ENCODE measurements at places on chromosomes 12 and 14. TPM values are rescaled to one million over a fixed set of nuclear protein-coding genes. Genes with fewer than 3 reads are reported as not detected.
A peak's percentile ranks its signal among the peaks of the same experiment; 100 is the strongest.

DNA sequence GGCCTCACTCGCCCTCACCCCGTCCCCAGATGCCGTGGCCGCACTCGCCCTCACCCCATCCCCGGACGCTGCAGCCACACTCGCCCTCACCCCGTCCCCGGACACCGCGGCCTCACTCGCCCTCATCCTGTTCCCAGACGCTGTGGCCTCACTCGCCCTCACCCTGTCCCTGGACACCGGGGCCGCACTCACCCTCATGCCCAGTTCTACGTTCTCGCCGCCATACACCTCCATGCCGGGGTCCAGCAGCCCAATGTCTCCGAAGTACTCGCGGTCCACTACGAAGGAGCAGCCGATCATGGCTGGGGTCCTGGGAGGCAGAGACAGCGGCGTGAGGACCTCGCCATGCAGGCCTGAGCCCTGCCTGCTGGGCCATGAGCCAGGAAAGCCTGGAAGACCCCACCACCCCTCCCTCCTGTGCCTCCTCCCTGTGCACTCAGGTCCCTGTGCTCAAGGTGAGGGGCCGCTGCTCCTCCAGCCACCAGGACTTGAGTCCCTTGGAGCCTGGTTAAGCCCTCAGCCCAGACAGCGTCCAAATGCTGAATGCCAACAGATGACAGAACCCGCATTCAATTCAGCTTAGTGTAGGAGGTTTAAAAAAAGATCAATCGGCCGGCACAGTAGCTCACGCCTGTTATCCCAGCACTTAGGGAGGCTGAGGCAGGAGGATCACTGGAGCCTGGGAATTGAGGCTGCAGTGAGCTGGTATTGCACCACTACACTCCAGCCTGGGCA lies 81.5 kb downstream of the GALNT9 start:
- DNase-seq, result peak; percentile 78

DNA sequence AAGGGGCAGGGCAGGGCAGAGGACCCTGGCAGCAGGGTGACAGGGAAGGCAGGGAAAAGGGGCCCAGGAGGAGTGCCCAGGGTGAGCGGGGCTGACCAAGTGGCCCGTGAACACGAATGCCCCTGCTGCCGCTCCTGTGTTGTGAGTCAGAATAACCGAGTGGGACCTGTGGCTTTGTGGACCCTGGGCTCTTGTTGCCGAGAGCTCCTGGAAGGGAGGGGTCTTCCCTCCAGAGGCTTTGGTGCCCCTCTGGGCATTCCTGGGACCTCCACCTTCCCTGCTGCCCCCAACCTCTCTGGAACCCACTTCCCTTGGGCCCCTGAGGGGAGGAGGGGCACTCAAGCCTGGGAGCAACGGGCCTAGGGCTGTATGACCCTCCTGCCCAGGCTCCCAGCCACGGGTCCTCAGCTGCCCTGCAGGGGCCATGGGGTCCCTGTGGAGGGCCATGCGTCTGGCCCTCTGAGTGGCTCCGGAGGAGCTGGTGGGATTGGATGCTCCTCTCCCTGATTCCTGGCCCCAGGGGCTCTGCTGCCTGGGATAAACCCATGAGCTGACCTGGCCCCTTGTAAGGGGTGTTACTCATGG lies 319.4 kb downstream of the TMEM121 start:
- DNase-seq, result no peak

DNA sequence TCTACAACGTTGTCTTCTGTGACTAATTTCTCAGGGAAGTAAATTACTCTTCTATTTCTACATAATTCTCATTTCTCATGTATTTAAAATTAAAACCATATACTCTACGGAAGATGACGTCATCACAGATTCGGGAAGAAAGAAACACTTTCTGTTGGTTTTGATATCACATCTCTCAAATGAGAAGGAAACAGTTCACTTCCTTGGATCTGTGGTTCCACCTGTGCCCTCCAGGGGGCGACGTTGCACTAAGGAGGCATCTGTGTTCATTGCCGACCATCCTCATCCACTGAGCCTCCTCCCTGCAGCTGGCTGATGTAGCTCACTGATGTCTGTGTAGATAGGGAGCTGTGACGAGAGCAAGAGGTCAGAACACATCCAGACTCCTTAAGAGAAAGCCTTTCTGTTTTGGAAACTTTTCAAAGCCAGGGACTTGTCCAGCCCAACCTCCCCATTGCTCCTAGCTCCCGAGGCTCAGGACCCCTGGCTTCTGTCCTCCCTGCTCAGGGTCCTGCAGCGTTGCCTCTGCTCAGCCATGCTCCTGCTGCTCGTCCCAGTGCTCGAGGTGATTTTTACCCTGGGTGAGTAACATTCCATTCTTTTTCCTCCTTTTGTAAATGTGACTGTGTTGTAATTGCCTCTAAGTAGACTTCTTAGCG lies 172.7 kb upstream of the OR4E1 start:
- peak; percentile 72 for DNase-seq

DNA sequence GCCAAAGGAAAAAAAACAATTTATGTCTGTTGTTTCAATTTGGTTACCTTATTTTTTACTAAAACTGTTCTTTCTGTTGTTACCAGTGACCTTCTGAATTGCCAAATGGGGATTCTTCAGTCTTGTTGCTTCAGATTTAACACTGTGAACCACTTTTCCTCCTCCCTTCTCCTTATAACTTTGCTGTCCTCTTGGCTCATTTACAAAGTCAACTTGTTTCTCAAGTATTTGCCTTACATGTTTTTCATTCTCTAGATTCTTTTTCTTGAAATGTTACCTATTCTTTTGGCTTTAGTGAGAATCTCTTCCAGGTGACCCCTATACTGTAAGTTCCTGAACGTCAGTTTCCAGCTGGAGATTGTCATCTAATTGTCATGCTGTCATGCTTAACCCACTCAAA lies 19.4 kb downstream of the FUT8 start:
- DNase-seq, result no peak

DNA sequence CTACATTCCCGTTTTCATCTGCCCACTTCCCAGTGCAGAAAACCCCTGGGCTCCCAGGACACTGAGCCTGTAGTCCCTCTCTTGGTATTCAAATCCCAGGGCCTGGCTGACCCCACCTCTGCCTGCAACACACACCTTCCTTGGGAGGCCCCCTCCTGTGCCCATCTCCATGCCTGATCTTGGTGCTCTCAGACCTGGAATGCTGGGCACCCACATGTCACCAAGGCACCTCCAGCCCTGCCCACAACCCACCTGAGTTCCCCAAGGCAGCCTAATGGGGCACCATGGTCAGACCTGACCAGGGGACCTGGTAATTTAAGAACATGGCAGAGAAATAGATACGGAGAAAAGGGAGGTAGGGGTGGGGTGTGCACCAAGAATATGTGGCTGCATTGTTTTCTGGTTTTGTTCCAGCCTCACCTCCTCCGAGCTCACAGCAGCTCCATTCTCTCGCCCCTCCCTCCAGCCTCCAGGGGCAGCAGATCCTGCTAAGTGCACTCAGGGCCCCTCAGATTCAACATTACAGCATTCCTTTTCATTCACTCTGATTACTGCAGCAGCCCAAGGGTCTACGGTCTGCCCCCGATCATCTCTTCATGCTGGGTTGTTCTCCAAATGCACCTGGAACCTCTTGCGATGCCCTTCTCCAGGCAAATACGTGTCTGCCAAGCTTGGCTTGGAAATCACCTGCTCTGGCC lies 9.2 kb upstream of the HSP90AA1 start:
- peak; percentile 64 for DNase-seq

DNA sequence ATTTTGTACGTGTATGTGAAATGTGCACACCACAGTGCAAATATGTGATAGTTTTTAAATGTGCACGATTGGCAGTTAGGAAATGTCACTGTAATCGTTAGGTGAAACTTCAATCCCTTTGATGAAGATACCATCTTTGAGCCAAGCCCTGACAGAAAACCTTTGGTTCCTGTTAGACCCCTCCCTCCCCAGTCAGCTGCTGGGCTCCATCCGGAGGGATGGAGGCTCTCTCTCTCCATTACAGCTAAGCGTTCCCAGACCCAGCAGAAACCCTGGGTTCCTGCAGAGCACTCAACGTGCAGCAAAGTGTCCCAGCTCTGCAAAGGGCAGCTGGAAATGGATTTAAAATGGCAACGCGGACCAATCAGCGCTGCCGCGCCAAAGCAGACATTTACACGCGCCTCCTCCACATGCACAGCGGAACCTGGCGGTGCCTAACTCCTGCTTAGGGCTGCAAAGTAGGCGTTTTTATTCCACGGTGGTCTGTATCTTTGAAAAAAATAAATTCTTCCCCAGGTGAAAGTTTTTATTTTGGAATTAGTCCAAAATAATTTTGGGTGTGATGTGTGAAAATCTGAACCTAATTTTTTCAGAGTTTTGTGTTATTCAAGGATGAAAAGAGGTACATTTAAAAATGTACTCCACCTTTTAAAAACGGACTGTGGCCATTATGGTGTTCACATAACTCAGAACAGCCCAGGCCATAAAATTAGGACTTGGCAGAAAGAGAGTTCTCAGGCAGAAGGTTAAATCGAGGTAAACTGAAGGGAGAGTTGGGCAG lies 1.4 kb upstream of the HMGA2 start:
- DNase-seq, result no peak

- no peak for DNase-seq
Measured at GRCh38 chr12:121483949-121484348, 84.0 kb downstream of the RNF34 start.

- no peak for DNase-seq
Measured at GRCh38 chr12:106101803-106102202, 37.0 kb downstream of the NUAK1 start.

DNA sequence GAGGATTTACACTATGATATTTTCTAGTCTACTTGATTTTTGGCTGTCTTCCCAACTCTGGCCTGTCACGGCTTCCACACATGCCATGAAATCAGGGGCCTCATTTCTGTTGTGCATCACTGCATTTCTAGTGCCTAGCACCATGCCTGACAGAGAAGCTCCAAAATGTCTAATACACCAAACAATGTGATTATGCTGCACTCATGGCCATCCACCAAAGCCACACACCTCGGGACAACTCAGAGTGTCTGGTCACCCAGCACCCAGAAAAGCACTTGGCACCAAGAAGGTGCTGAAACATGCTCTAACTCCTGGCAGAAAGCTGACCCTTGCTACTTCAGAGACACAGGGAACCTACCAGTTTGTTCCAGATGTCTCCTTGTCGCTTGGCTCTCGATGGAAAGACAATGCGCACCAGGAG lies 11.3 kb downstream of the GCN1 start:
- DNase-seq, result no peak

DNA sequence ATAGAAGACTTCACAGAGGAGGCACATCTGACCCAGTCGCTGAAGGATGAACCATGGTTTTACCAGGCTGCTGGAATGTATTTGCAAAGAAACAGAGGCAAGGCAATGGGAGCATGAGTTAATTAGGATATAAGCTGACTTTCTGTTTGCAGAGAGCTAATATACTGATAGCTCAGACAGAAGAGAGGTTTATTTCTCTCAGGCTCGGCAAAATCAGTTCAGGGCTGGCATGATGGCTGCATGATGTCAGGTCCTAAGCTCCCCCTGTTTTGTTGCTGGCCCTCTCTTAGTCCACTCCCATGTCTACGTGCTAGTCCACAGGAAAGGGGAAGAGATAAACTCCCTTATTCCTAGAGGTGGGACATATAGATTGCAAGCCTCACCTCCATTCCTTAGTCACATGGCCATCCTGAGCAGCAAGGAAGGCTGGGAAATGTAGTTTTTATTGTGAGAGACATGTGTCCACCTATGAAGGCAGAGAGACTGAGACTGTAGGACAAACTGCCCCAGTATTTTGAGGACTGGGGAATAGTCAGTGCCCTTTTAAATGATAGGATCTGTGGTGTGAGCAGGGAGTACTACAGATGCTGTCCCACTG lies 224.5 kb downstream of the VRK1 start:
- no peak for DNase-seq

- peak; percentile 35 for DNase-seq
Measured at GRCh38 chr14:21192447-21192822, 36.6 kb upstream of the OR5AU1 start.

GRCh38 chr14:71967704-71968103 lies 35.5 kb downstream of the RGS6 start:
- no peak for DNase-seq

GRCh38 chr14:71449316-71450055 lies 482.7 kb upstream of the RGS6 start:
- DNase-seq, result no peak

GRCh38 chr14:24131549-24131966 lies 1.1 kb downstream of the FITM1 start:
- no peak for DNase-seq

GRCh38 chr12:111313833-111314259 lies 55.0 kb downstream of the PHETA1 start:
- DNase-seq, result peak; percentile 93

DNA sequence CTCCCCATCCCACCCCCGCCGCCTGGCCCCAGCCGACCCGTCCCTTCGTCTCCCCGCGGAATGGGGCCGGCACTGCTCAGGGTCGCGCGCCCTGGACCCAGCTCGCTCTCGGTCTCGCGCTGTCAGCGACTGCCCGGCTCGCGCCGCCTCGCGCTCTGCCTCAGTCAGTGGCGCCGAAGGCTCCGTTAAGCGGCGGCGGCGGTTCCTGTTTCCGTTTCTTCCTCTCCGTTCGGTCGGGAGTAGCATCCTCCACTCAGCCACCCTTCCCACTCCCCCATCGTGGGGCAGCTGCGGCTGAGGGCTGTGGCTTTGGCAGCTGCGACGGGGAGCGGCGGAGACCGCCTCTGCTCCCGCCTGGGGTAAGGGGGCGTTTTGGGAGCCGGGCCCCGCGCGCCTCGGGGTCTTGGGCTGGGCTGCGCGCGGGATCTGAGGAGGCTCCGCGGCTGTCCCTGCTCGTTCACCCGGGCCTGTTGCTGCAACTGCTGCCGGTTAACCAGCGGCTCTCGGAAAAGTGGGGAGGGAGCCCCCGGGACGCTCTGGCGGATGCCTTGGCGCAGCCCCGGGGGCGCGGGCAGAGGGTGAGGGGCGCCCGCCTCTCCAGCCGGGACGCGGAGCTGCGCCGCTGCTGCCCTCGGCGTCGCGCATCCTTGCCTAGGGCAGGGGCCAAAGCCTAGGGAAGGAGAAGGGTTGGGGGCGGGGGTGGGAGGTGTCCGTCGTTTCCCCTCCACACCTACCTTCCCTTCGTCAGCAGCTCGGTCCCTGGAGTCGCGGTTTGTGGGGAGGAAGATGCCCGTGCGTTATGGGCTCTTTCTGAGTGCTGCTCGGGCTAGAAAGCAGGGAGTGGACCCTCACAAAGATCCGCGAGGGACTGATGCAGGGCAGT lies 567 bp downstream of the FUT8 start:
- peak; percentile 93 for DNase-seq

- DNase-seq, result no peak
Measured at GRCh38 chr14:70020352-70021170, 141.3 kb downstream of the SMOC1 start.

- no peak for DNase-seq
Measured at GRCh38 chr12:85029456-85029855, 6.6 kb downstream of the TSPAN19 start.

GRCh38 chr12:48881686-48882314 lies 16.1 kb upstream of the RND1 start:
- DNase-seq, result no peak

DNA sequence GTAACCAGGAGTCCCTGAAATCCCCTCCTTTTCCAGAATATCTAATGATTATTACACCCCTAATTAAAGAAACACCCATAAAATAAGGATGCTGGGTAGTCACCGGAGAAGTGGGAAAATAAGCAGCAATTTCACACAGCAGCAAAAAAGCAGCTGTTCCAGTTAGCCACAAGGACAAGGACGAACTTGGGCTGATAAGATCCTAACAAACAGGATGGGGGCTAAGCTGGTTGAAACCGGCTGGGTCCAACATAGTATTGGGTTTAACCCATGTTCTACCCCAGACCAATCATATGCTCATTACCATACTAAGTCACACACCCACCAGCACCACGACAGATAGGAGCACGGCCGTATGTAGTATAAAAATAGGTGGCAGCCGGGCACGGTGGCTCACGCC lies 100.7 kb downstream of the RPL10L start:
- no peak for DNase-seq

The TBX3 gene
- total RNA-seq, result 6.3 TPM

The B4GALNT1 gene
- total RNA-seq, result 6.0 TPM

The NAV3 gene
- 13.6 TPM for total RNA-seq

The EML5 gene
- 1.4 TPM for total RNA-seq

The SAMD15 gene
- 0.62 TPM for total RNA-seq
